ENCODE measurements at places on chromosomes 5 and 9. TPM values are rescaled to one million over a fixed set of nuclear protein-coding genes. Genes with fewer than 3 reads are reported as not detected.

Gene ECM2
- polyA plus RNA-seq, result 14.9 TPM

Gene DNM1
- 231 TPM for polyA plus RNA-seq

Gene INSL4
- not detected for polyA plus RNA-seq

Gene SMIM15
- polyA plus RNA-seq, result 91.2 TPM

Gene IFNA2
- not detected for polyA plus RNA-seq

Gene MRPS30
- 79.1 TPM for polyA plus RNA-seq

Gene SOX30
- polyA plus RNA-seq, result 0.50 TPM

DNA sequence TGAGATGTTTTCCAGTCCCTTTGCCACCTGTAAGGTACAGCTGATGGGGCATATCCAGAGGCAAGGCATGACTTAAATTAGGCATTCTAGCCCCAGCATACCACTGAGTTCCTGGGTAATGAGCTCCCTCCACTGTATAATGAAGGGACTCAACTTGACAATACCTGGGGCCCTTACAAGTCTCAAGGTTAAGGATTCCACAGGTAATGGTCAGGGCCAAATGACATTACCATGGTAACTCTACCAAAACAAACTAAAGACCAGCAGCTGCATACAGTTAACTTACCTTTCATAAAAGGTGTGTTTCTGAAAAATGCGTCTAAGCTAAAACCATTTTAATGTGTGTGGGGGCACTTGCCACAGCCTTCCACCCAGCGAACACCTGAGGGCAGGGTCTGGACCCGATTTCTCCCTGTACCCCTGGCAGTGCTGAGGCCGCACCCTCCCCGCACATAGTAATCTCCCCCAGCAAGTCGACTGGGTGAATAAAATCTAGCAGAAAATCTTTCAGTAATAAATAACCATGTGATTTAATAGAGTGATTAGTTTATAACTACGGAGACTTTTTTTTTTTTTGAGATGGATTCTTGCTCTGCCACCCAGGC, 24.2 kb downstream of the CCDC69 start:
- DNase-seq, result no peak

DNA sequence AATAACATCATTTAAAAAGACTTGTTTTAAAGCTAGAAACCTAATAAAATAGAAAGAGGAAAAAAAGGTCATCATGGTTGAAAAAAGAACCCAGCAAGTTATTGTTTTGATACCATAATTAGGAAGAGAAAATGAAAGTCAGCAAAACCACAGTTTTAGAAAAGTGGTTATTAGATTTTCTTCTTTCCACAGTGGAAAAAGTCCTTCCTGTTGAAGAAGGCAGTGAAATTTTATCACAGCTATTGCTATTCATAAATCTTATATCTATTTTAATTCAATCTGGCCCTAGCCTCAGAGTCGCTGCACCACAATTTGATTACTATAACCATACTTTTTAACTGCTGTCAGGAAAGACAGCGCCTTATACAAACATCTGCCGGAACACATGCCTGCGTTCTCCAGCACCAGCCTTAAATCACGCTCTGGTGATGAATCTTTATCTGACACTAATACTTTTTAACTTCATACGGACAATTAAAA, 60.3 kb downstream of the MAPKAP1 start:
- no peak for DNase-seq

- DNase-seq, result no peak
Measured at GRCh38 chr5:6162175-6162574, 216.2 kb downstream of the MED10 start.

GRCh38 chr5:133930061-133930812, 38.2 kb downstream of the C5orf15 start:
- DNase-seq, result no peak

DNA sequence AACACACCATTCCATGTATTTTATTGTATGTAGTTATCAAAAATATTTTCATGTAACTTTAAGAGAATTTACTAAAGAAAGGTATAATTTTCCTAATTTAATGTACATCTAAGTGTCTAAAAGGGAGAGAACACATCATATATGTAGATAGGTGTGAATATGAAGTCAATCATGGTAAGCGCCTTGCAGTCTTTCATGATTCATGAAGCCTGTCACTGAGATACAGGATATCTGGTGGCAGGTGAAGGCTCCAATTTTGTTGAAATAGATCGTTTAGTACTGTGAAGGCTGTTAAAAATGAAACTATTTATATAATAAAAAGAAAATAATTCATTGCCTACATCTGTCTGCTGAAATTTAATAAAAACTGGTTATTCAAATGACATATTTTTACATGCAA, 15.5 kb upstream of the RGMB start:
- DNase-seq, result no peak

- DNase-seq, result no peak
Measured at GRCh38 chr5:143629871-143630659, 181.9 kb upstream of the HMHB1 start.

DNA sequence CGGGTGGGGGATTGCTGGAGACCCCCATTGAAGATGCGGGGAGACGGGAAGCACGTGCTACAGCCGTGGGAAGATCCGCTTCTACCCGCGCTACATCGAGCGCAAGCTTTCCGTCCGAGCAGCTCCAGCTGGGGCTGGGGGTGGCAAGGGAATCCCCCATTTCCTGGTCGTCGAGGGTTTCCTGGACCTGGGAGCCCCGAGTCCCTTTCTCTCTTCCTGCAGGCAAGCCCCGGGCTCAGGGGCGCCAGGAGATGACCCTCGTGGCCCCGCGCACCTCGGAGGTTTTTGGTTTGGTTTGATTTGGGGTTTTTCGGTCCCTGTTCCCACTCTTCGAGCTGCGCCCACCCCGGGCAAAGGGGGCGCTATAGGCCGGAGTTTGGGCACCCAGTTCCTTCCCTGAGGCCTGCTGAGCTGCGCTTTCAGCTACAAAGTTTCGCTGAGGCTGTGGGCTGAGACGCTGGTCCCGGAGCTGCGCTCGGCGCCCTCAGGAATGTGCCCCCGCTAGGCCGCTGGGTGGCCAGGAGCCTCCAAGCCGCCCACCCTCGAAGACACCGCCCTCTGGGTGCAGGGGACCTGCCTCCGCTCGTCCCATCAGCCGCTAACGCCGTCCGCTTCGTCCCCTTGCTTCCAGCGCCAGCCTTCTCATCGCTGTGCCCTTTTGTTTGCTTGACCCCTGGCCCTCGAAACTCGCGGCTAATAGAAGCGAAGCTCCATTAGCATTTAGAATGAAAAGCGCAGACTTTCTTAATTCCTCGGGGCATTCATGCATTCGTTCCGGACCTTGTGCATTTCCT, 2.9 kb downstream of the NR4A3 start:
- peak; percentile 52 for DNase-seq

- peak; percentile 49 for DNase-seq
Measured at GRCh38 chr9:99822109-99822805, 572 bp downstream of the NR4A3 start.

GRCh38 chr9:71740199-71740598, 28.1 kb downstream of the CEMIP2 start:
- DNase-seq, result no peak

- no peak for DNase-seq
Measured at GRCh38 chr9:125609744-125610143, 97.3 kb downstream of the MAPKAP1 start.

DNA sequence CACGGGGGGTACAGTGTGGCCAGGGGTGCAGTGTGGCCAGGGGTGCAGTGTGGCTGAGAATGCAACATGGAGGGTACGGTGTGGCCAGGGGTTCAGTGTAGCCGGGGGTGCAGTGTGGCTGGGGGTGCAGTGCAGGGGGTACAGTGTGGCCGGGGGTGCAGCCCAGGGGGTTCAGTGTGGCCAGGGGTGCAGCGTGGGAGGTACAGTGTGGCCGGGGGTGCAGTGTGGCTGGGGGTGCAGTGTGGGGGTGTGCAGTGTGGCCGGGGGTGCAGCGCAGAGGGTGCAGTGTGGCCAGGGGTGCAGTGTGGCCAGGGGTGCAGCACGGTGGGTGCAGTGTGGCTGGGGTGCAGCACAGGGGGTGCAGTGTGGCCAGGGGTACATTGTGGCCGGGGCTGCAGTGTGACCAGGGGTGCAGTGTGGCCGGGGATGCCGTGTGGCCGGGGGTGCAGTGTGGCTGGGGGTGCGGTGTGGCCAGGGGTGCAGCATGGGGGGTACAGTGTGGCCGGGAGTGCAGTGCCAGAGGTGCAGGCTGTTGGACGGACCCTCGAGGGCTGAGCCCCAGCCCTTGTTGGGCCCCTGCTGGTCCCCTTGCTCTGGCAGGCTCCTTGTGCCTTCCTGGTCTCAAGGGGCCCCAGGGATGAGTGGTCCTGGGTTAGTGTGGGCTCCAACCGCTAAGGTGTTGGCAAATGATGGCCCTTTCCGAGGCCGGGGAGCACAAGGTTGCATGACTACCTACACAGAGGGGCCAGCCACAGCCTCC, 17.9 kb downstream of the TPPP start:
- no peak for DNase-seq

DNA sequence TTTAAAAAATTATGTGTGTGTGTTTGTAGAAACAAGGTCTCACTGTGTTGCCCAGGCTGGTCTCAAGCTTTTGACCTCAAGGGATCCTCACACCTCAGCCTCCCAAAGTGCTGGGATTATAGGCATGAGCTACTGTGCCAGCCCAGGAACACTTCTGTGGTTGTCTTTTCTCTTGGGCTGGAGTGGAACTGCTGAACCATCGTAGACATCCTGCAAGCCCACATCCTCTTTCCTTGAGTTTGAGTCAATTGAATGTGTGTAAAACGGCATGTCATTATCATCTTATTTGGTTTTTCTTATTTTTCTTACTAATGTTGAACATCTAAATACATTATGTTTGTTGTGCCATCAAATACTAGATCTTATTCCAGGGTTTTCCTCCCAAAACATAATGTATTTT, 40.0 kb downstream of the EHMT1 start:
- no peak for DNase-seq

- no peak for DNase-seq
Measured at GRCh38 chr9:3342159-3342777, 183.5 kb downstream of the RFX3 start.

DNA sequence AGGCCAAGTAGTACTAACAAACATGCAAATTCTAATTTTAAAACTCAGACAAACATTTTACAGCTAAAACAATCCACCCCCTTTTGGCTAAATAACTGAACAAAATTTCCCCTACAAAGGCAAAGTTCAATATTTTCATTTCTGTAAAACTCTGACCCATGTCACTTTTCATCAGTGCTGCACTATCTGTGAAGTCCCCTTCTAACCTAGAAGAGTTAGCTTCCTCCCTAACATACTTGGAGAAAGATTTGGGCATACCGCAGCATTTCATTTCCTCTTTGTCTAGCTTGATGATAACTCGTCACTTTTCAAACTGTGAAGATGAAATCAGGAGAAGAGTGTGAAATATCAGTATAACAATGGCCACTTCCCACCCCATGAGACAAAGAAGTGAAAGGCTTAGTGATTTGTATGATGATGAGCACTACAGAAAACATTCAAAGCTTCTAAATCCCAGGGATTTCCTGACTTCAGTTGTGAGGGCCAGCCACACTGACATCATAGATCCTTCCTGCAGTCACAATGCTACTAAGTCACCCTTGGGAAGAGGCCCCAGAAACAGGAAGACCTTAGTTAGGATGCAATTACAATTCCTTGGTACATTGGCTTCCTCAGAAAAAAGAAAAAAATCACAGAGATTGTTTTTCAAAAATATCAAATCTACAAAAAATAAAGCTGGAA, at the start of gene FAM81B:
TSS of gene FAM81B (plus strand) at position 555 of the 681 bp plus-strand sequence. CDS start at position 579, 24 bp downstream.
- DNase-seq, result no peak

- DNase-seq, result no peak
Measured at GRCh38 chr5:138246822-138247221, 27.6 kb downstream of the GFRA3 start.

DNA sequence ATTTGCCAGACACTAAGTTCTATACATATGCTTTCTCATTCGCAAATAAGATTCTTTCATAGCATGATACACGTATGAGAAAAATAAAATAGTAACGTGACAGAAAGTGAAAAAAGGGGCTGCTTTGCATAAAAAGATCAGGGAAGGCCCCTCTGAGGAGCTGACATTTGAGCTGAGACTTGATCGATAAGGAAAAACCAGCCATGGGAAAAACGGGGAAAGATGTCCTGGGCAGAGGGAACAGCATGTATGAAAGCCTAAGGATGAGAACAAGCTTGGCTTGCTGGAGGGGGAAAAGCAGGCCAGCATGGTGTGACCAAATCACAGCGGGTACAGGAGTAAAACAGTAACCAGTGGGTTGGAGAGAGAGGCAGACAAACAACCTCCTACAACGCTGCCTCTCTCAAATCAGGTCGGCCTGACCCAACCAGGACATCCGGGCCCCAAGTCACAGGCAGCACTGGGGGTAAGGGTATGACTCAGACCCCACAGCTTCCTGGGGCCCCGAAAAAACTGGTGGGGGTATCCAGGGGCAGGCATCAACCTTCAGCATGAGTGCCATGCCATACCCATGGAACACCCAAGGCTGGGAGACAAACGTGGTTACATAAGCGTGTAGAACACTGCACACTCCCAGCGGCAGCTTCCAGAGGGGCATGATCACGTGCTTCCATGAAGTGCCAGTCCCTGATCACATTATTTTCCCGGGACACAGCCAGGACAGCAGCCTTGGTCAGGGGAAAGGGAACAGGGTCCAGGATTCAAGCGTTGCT, 2.2 kb downstream of the TNIP1 start:
- DNase-seq, result no peak

GRCh38 chr5:92371171-92371888, 988.2 kb upstream of the ARRDC3 start:
- DNase-seq, result no peak
